Foreskin keratinocyte (primary cell): ENCODE measurements at places on chromosomes 11 and 22. TPM values are rescaled to one million over a fixed set of nuclear protein-coding genes. Genes with fewer than 3 reads are reported as not detected.

GRCh38 chr11:124402326-124402922 lies 3.6 kb upstream of the OR8B3 start:
- DNase-seq, result peak; percentile 40

DNA sequence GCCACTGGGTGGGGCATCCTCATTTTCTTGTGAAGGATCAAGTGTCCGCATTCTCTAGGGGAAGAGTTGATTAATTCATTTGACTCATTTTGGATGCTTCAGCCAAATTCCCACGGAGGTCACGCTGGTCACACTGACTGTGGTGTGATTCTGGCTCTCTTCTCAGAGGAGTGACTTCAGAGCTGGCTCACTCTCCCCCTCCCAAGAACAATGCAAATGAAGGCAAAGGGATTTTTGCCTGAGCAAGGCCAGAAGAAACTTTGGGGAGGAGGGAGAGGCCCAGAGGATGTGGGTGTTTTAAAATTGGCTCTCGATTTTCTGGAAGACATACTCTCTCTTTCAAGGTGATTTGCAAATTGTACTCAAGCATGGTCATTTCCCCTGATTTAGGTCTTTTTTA lies 51.1 kb upstream of the LMO2 start:
- no peak for DNase-seq

DNA sequence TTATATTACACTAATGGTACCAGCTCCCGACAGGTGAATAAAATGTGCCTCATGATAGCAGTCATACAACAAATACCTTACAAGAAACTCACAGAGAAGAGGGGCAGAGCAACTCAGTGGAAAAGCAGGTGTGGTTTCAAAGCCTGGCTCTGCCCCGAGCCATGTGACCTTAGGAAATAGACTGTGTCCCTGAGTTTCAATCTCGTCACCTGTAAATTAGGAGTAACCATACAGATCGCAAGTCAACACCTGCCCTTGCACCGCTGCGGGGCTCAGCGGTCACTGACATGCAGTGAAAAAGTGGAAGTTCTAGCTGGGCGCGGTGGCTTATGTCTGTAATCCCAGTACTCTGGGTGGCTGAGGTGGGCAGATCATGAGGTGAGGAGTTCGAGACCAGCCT lies 11.9 kb upstream of the MRTFA start:
- no peak for DNase-seq

- DNase-seq, result no peak
Measured at GRCh38 chr22:35418731-35419130, 18.8 kb downstream of the MCM5 start.

DNA sequence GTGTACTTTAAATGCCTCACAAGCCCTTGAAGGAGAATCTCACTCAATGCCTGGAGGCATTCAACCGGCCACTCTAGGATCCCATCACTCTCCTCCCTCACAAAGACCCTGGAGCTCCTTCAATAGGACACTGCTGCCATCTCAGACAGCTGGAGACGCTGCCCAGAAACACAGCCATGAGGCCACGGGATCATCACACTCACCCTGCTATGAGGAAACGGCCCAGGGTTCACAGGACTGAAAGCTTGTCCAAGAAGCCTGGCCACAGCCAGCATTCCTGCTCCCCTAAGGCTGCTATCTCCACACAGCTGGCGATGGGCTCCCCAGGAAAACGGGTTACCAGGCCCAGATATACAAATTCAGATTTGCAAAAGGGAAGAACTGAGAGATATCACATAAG lies 13.2 kb downstream of the CARS1 start:
- no peak for DNase-seq

DNA sequence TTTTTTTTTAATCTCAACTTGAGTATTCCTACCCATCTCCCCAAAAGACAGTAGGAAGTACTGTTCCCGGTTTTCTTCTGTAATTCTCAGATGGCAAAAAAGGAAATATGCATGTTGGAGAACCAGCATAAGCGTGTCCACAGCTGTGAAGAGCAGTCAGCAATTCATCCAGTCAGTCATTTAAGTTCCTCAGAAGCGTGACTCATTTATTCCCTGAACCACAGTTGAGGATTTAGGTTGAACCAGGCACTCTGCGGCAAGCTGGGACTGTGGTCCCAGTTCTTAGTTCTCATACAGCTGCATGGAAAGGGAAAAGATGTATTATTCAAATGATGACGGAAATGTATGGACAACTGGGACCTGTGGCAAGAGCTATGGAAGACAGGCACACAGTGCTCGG lies 61.0 kb upstream of the MYO18B start:
- DNase-seq, result no peak

Gene BEST1
- total RNA-seq, result 0.07 and 0.10 TPM in 2 replicates
